ENCODE measurements at places on chromosomes 1 and 21.

- DNase-seq = no peak
These were observed 41.6 kb downstream of the GNG12 start for GRCh38 chr1:67791686-67792085.

GRCh38 chr1:208261874-208262273, 17.7 kb upstream of the PLXNA2 start:
- no peak for DNase-seq

DNA sequence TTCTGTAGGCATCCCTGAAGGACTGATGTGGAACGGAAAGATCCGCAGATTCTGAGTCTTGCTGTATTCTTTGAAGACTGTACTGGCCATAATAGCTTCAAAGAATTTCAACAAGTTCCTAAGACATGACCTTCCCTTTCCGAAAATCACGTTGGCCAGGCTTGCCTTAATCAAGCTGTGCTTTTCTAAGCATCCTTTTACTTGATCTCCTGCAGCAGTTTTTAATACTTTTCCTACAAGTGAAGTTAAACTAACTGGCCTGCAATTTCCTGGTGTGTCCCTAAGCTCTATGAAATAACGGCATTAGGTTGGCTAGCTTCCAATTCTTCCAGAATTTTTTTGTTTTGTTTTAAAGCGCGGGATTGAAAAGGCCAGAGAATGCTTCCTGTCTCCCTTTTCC, 40.3 kb downstream of the SPAG17 start:
- DNase-seq = no peak

- DNase-seq = no peak
These were observed 27.3 kb downstream of the KIAA2013 start for GRCh38 chr1:11898831-11899467.

DNA sequence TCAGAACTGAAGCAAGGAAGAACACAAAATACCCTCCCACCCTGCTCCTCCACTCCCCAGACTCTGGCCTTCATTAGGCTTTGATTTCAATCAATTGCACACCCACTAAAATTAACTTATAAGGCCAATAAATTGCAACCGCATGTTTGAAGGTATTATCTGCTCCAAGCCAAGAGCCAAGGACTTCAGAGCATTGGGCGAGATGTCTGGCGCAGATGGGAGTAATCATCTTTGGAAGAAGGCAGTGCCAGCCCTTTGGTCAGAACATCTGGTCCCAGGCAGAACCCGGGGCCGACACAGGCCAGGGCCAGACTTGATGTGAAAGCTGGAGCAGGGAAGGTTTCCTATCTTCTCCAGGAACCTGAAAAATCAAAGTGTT, 60.0 kb downstream of the SLC66A1 start:
- no peak for DNase-seq

GRCh38 chr1:109625176-109625575, 5.5 kb downstream of the AMPD2 start:
- no peak for DNase-seq

- no peak for DNase-seq
These were observed 218.2 kb upstream of the ADGRL2 start for GRCh38 chr1:81582467-81582986.

DNA sequence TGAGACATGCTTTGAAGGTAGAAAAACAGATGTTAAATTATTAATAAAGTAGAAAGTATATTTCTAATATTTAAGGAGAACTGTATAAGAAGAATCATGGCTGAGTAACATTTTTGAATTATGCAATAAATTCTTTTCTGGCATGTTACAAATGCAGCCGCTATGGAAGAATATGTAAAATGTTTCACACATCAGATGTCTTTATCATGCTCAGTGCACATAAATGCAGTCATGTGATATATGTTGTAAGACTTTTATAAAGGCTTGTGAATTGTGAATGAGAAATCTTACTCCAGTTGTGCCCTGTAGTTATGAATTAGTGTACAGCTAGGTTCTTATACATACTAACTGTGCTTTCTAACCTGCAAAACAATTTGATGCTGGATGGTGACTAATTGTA, 53.5 kb downstream of the LRRC8B start:
- DNase-seq = no peak

DNA sequence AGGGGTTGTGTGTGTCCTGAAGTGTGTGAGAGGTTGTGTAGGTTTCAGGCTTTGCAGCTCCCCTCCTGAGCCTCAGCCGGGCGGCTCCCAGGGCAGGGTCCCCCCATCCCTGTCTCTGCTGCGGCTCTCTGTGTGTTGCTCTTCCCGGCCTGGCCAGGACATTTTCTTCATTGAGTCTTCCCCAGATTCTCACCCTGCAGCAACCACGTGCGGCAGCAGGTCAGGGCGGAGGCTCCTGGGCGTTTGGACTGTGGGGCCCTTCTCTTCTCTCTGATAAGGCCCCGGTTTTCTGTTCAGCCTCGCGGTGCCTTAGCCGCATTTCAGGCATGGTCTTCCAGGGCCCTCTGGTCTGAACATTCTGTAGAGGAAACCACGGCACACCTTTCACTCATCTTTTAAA, 1.8 kb upstream of the TCP10L start:
- no peak for DNase-seq

DNA sequence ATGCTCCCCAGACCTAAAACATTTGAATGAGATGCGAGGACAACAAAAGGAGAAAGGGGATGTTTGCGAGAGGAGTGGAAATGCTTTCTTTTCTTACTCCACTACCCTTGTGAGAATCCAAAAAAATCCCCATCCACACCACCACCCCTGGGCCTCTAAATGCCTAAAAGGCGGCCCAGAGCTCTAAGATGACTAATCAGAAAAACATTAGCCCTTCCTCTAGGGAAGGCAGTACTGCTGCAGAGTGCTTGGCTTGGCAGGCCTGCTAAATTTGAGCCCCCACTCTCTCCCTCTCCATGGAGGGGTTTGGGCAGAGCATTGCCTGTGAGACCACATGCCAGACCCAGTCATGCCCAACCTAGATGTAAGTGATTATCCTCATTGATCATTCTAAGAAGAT, 347.9 kb downstream of the USH2A start:
- DNase-seq = no peak

- DNase-seq = no peak
These were observed 5.5 kb downstream of the THEM5 start for GRCh38 chr1:151847867-151848596.

GRCh38 chr1:172951730-172952365, 98.9 kb downstream of the TNFSF18 start:
- DNase-seq = no peak

DNA sequence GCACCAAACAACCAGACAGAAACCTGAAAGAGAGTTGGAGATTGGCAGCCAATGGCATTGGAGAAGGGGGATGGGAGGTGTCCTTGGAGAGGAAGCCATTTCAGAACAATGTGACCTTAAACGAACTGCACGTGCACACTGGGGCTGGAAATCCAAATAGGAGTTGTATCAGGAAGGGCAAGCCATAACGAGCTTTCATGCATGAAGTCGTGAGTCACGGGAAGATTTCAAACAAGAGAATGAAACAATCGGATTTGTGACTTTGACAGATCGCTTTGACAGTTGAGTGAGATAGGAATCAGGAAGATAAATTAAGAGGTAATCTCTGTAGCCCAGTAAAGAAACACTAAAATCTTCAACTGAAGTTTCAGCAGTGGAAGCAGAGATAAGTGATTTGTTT, 445.8 kb upstream of the ZP4 start:
- no peak for DNase-seq

GRCh38 chr1:193105821-193106177, 585 bp upstream of the GLRX2 start:
- DNase-seq = no peak

GRCh38 chr21:20507783-20508182, 490.4 kb upstream of the NCAM2 start:
- no peak for DNase-seq

DNA sequence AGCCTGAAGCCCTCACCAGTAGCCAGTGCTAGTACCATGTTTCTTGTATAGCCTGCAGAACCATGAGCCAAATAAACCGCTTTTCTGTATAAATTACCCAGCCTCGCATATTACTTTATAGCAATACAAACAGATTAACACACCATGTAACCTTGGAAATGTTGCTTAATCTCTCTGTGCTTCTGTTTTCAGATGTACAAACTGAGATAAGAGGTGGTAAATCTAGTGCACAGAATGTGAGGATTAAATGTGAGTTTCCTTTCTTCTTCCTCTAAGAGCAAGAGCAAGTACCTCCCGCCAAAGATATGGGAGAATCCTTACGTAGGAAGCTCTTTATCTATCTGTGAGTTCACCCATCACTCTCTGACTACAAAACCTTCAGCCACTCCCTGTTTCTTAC, 128.4 kb downstream of the HIVEP3 start:
- no peak for DNase-seq

GRCh38 chr1:7422561-7422960, 348.5 kb upstream of the VAMP3 start:
- no peak for DNase-seq

DNA sequence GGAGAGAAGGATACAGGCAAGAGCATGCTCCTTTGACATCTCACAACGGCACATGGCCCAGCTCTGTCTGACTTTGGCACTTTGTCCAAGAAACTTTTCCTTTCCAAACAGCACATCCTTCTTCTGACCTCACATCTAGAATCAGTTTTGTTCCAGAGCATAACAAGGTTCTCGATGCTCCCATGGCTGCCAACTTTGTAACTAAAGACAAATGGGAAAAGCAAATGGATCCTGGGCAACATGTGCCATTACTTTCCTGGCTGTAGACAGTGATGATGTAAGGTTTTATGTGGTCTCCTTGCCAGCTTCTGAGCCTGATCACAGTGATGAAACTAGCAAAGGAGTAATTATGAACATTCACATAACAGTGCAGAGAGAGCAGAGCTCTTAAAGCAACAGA, 171.8 kb upstream of the C1orf87 start:
- DNase-seq = no peak

Measured in CD4-positive, alpha-beta T cell treated with Interleukin-17A for 1 hour (primary cell).